ENCODE measurements at places on chromosomes 2 and 18.

DNA sequence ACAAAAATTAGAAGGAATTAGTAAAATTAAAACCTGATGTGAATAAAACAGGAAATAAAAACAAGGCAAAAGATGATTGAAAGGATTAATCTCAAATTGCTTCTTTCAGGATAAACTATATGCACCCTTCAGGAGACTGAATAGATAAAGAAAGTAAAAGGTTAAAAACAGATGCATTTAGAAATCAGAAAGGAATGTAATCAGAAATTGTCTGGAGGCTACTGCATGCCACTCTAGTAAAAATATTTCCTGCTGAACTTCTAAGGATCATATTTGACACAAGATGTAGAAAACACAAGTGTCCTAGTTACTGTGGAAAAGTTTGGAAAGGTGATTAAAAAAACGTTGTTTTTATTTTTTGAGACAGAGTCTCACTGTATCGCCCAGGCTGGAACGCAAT, 16.2 kb downstream of the CHCHD5 start:
- DNase-seq: no peak

- DNase-seq: peak; percentile 8
Observed at GRCh38 chr2:234949762-234950434, 1.9 kb upstream of the SH3BP4 start.

- no peak for DNase-seq
Observed at GRCh38 chr2:147161746-147162145, 683.1 kb upstream of the ACVR2A start.

DNA sequence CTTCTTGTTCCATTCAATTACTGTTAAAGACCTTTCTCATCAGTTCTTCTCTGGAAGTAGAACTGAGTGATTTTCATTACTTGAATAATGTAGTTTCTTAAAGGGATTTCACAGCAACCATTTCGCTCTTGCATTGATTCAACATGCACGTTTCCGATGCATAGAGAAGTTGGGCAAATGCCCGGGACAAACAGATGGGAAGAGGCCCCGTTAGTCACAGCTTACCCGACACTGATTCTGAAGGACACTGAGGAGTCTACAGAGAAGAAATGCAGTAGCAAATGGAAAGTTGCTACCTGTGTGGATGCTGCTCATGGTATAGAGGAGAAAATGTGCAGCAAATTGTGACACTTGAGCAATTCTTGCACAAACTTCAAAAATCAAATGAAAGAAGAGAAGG, 32.3 kb upstream of the GCG start:
- DNase-seq: no peak

GRCh38 chr2:158315803-158316414, 140.6 kb downstream of the CCDC148 start:
- no peak for DNase-seq

GRCh38 chr2:236338495-236339184, 74.4 kb upstream of the ASB18 start:
- peak; percentile 68 for DNase-seq

GRCh38 chr2:130820279-130820861, 16.3 kb upstream of the ARHGEF4 start:
- no peak for DNase-seq

- no peak for DNase-seq
Observed at GRCh38 chr2:195251214-195251613, 405.8 kb upstream of the SLC39A10 start.

- DNase-seq: no peak
Observed at GRCh38 chr2:61021228-61021660, 3.2 kb upstream of the PUS10 start.

DNA sequence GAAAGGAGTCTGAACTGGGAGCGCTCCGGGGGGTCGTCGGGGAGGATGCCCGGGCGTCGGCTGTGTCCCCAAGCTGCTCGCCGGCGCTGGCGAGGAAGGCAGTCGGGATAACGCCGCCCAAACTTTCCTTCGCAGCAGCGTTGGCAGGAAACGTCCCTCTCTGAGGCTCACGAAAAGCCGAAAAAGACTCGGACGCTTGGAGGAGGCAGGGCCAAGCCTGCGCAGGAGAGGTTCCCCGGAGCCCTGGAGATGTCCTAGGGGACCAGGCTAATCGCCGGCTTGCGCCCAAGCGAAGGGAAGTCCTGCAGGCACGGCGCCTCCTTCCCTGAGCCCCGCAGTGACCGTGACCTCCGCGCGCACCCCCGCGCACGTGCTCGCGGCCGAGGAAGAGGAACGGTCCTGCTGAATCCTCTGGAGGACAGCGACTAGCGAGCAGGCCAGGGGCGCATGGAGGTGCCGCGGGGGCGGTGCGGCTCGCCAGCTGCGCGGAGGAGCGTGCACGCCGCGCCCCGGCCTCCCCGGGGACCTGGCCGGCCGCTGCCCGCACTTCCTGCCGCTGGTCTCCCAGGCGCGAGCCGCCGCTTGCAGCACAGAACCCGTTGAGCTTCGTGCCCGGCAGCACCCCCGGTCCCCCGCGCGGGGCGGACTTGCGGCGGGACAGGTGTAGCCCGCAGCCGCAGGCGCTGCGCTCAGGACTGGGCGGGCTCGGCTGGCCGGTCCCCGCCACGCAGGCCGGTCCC, at the start of gene SH3RF3:
SH3RF3 (plus strand) TSS at position 590 of the 740 bp plus-strand sequence.
- peak; percentile 82 for DNase-seq
